ENCODE measurements at places on chromosomes 6 and 20.
A peak's percentile ranks its signal among the peaks of the same experiment; 100 is the strongest.

DNA sequence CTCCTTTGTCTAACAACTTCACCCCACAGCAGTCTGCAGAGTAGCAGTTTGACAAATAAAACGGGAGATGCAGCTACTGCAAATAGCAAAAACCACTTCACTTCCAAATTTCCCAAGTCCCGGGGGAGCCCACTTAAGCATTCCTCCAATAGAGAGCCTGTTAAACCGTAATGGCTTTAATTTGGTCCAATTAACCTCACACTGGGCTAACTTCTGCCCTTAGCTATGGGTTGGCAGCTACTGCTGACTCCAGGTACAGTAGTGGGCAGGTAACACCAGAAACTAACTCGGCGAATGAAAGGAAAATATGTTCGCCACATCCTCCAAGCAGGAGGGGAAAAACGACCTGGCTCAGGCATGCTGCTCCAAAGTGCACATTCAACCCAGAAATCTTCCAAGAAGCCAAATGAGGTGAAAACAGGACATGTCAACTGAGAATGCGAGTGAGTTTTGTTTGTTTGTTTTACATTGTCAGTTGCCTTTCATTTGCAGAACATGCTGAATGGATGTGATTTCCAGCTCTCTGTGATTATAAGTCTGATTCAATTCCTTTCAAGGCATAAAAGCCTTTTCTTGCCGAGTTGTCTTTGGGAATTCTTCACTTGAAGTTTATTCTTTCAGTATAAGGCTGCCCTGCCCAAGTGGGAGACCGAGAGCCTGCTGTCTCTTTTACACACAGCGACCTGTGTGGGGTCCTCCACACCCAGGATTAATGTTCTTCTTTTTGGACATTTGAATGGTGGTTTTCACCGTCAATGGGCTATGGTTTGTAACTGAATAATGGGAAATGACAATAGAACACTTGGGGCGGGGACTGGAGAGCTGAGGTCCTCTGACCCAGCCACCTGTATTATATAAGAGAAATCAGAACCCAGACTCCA lies 117.3 kb upstream of the ARMC2 start:
- DNase-seq = no peak

- DNase-seq = peak; percentile 66
Observed at GRCh38 chr6:35948725-35949124, 27.8 kb upstream of the SRPK1 start.

- DNase-seq = no peak
Observed at GRCh38 chr6:23435126-23435525, 690.9 kb upstream of the NRSN1 start.

DNA sequence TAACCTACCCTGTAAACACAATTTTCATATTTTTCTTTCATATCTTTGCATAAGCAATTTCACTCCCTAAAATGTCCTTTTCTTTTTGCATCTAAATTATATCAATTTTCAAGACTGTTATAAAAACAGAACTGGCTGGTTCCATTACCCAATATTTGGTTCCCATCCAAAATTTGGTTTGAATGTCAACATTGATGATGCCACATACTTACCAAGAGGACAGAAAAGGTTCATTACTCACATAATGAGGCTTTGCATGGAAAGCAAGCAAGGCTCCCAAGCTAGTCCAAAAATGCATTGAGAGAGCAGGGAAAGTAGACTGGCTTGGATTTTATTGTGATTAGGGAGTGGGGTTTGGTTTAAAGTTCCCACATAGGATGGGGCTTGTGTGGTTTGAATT lies 144.4 kb upstream of the AKIRIN2 start:
- no peak for DNase-seq

GRCh38 chr20:38424401-38424800 lies 10.7 kb downstream of the SNHG17 start:
- DNase-seq = no peak

DNA sequence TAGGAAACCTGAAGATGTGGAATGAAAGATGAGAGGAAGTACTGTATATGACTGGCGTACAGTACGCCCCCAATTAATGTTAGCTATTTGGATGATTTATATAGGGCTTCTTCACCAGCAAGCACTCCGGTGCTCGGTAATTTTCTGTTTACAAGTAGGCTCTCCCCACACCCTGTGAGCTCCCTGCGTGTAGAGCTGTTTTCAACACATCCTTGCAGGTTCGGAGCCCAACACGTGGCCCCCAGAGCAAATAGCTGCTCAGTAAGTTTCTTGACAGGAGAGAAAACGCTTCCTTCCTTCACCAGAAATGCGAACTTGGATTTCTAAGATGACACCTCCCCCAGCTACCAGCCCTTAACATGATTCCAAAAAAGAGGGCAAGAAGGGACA lies 1.2 kb upstream of the RAB22A start:
- DNase-seq = peak; percentile 19

GRCh38 chr20:54633374-54634355 lies 158.3 kb downstream of the DOK5 start:
- peak; percentile 8 for DNase-seq

GRCh38 chr6:52545406-52546119 lies 31.3 kb downstream of the TRAM2 start:
- no peak for DNase-seq

DNA sequence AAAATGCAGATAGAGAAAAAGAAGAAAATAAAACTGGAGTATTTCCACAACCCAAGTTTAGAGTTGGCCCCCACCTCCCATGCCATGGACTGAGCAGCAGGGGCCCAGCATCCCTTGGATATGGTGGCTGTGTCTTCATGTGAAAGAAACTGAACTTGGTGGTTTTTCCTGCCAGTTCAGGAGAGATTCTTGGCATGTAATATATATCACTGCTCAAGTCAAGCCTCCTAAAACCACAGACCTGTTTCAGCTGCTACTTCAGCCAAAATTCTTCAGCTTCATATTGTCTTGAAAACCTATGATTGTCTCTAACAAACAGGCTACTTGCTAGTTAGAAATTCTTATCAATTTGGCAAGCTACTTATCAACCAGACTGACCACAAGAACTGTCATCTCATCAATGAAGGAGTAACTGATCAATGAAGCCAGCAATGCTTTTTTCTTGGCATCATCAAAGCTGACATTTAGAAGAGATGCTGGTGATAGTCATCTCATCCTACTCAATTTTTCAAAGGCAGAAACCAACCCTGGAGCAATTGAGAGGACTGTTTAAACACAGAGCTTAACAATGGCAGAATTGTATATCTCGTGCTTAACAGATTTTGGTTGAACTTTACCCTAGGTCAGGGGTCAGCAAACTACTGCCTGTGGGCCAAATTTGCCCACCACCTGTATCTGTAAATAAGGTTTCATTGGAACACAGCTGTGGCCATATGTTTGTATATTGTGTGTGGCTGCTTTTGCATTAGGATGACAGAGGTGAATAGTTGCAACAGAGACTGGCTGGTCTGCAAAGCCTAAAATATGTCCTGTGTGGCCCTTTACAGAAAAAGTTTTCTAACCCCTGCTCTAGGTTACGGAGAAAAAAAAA lies 10.4 kb upstream of the NOL7 start:
- DNase-seq = no peak

GRCh38 chr20:61958773-61959700 lies 106.6 kb downstream of the TAF4 start:
- DNase-seq = no peak

DNA sequence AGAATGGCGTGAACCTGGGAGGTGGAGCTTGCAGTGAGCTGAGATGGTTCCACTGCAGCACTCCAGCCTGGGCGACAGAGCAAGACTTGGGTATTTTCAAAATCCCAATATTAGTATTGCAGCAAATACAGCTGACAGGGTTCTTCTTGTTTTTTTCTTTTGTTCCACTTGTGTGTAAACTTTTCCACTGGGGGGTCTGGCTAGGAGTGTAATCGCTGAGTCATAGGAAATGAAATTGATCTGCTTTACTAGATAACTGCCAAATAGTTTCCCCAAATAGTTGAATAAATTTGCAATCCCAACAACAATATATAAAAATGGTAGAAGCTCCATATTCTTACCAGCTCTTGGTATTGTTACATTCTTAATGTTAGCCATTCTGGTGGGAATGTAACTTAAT lies 526.0 kb upstream of the SOX4 start:
- DNase-seq = peak; percentile 17

GRCh38 chr6:90078513-90079289 lies 184.4 kb downstream of the GJA10 start:
- peak; percentile 79 for DNase-seq

DNA sequence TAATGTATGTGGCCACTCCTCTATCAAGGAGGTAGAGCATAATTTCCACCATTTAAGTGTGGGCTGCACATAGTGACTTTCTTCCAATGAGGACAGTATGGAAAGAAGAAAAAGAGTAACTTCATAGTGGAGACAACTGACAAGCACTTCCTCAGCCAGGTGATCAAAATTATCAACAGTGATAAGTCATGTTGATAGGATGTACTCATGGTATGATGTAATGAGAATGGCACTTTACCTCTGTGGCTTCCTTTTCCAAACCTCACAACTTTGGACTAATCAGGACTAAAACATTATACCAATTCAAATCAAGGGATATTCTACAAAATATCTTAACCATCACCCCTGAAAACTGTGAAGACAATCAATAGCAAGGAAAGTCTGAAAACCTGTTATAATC lies 302.3 kb upstream of the CITED2 start:
- no peak for DNase-seq

GRCh38 chr6:147244832-147245231 lies 40.6 kb downstream of the STXBP5 start:
- no peak for DNase-seq

- no peak for DNase-seq
Observed at GRCh38 chr6:3237761-3238662, 10.6 kb upstream of the TUBB2B start.

GRCh38 chr20:8424010-8424409 lies 291.9 kb downstream of the PLCB1 start:
- no peak for DNase-seq

- no peak for DNase-seq
Observed at GRCh38 chr20:37848706-37849105, 54.2 kb upstream of the VSTM2L start.

DNA sequence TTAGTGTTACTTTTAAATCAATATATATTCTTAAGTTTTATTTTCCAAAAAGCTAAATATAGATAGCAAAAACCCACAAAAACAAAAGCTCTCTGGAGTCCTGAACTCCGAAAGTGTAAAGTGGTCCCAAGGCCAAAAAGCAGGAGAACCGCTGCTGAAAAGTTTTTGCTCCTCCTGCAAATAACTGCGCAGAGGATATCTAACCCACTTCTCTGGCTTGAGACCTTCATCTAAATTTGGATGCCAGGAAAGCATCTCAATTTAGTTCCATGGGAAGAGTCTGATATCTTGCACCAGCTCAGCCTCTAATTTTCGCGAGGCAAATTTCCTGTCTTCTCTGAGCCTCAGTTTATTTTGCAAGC lies 523 bp downstream of the MRPS10 start:
- peak; percentile 34 for DNase-seq

GRCh38 chr20:51738877-51739447 lies 29.2 kb downstream of the ATP9A start:
- no peak for DNase-seq
